ENCODE measurements at places on chromosomes 7 and 10. TPM values are rescaled to one million over a fixed set of nuclear protein-coding genes. Genes with fewer than 3 reads are reported as not detected.

Gene ADAM22
- 7.5 TPM for total RNA-seq

Gene PON3
- 8.5 TPM for total RNA-seq

Gene CNPY4
- total RNA-seq, result 7.2 TPM

Gene CXCL12
- 103 TPM for total RNA-seq

Gene RASA4B
- 3.7 TPM for total RNA-seq

Data from breast epithelium (tissue), 4 donors.